ENCODE measurements at places on chromosomes 12 and 14.

GRCh38 chr14:32137892-32138291 is 60.8 kb downstream of the ARHGAP5 start:
- DNase-seq: no peak

- peak; percentile 48 for DNase-seq
Observed at GRCh38 chr14:69880044-69880487, 850 bp downstream of the SMOC1 start.

GRCh38 chr14:101706509-101707067 is 54.9 kb upstream of the PPP2R5C start:
- DNase-seq: no peak

GRCh38 chr14:90848944-90849731 is 32.9 kb upstream of the TTC7B start:
- no peak for DNase-seq

DNA sequence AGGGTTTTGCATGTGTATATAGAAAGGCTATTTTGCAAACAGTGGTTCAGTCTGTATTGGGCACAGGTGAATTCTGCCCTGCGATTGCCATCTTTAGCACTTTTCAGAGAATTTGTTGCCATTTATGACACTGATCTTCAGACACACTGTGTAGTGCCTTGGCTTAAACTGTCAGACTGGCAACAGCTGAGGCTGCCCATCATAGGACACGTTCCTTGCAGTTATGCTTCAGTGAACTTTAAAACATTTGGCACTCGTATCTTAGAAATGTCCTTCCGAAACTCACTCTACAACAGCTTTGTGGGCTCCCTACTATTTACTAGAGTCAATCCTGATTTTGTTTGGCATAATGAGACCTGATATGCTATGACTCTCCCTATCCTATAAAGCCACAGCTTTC is 29.1 kb downstream of the AP5M1 start:
- no peak for DNase-seq

GRCh38 chr14:22333422-22334274 is 255.4 kb downstream of the DAD1 start:
- DNase-seq: peak; percentile 34

DNA sequence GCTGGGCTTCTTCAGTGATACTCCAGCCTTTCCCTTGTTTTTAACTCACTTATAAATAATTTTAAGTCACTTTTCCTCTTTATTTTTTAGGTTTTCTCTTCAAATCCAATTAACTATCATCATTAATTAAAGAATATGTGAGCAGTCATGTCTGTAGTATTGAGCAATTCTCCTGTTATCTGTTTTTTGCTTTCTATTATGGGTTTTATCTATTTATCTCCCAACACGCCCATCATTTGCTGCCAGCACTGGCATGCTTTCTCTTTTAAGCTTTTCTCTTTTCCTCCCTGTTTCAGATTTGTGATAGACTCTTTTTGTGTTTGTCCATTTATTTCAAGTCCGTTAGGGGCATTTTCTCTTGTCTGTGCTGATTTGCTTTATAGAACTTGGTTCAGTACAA is 72.3 kb downstream of the CRADD start:
- DNase-seq: no peak

GRCh38 chr12:50986966-50987737 is 34.8 kb downstream of the HIGD1C start:
- peak; percentile 83 for DNase-seq

DNA sequence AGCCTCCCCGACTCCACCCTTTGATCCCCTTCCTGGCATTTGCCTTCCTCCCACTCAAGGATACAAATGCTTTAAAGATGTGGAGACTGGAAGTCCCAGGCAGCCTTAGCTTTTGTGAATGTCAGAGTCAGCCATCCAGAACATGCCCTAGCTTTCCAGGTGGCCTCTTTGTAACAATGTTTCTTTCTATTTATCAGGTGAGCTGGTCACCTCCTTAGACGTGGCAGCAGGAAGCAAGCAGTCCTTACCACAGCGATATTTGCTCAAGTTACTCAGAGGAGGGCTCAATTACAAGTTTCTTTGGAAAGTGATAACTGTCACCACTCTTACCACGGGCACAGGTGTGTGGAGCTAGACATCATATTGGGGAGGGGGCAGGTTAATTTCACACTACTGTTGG is 4.9 kb downstream of the GALNT6 start:
- no peak for DNase-seq

- DNase-seq: peak; percentile 32
Observed at GRCh38 chr14:90344331-90345238, 12.8 kb upstream of the NRDE2 start.

- DNase-seq: no peak
Observed at GRCh38 chr14:44886860-44887595, 74.7 kb downstream of the KLHL28 start.
